SK-N-SH (cell line): ENCODE measurements at places on chromosomes 1 and 21. TPM values are rescaled to one million over a fixed set of nuclear protein-coding genes. Genes with fewer than 3 reads are reported as not detected.

- DNase-seq: no peak
These were observed 15.5 kb downstream of the LYPLAL1 start for GRCh38 chr1:219189021-219189824.

DNA sequence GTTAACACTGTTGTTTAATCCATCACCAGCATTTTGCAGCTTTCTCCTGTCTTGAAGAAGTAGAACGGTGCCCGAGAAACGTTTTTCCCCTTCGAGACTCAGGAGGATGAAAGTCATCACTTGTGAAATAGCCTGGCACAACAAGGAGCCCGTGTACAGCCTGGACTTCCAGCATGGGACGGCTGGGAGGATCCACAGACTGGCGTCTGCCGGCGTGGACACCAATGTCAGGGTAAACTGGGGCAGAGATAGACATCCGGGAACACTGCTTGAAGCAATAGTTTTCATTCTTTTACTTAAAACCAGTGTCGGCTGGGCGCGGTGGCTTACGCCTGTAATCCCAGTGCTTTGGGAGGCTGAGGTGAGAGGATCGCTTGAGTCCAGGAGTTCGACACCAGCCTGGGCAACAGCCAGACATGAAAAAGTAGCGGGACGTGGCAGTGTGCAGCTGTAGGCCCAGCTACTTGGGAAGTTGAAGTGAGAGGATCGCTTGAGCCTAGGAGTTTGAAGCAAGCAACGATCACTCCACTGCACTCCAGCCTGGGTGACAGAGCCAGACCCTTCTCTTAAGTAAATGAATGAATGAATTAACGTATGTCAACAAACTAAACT is 945 bp downstream of the CHAF1B start:
- DNase-seq: peak; percentile 28

DNA sequence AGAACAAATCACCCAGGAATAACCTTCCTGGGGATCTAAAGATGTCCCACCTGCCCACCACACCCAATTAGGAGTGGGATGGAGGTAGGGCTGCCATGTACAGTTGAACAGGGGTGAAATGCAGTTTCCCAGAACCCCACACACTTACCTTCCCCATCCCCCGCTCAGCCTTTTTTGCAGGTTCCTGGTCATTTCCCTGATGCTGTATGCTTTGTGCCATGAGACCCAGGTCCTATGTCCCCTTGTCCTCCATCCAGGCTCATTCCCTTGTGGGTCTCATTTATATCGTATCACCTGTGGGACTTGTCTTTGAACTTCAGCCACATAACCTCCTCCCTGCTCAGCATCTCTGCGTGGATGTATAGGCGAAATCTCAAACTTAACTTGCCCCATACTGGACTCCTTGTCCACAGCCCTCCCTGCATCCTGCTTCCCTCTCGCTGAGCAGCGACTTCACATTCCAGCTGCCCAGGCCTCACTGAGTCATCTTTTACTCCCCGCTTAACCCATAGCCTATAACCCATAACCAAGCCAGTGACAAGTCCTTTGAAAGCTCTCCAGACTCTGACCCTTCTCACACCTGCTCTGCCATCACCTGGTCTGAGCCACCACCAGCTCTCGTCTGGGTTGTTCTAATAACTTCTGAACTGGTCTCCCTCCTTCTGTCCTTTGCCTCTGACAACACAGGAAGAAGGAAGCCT is 4.7 kb downstream of the LDLRAD2 start:
- DNase-seq: no peak

GRCh38 chr1:222263791-222264190 is 284.1 kb downstream of the HHIPL2 start:
- DNase-seq: no peak

GRCh38 chr1:181577475-181577874 is 94.2 kb downstream of the CACNA1E start:
- DNase-seq: no peak

DNA sequence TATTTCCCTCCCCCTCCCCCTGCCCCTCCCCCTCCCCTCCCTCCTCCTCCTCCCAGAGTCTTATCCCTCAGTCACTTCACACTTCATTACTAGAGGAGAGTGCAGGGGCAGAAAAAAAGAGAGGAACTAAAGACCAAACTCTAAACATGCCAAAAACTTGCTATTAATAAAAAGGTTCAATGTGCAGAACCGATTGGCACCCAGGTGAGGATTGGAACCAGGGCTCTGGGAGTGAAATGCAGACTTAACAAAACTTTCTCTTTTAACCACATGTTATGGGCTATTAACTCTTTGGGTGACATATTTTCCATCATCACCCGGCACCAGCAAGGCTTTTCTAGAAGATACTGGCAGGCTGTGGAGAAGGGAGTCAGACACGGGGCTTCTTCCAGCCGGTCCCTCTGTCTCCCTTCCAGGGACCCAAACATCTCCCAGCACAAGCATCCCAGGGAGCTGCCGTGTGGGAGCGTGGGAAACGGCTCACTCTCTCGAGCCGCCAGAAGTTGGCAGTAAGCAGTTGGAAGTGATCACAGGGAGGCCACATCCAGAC is 13.6 kb downstream of the NID1 start:
- no peak for DNase-seq

GRCh38 chr1:210291081-210291764 is 37.5 kb upstream of the HHAT start:
- DNase-seq: peak; percentile 48

DNA sequence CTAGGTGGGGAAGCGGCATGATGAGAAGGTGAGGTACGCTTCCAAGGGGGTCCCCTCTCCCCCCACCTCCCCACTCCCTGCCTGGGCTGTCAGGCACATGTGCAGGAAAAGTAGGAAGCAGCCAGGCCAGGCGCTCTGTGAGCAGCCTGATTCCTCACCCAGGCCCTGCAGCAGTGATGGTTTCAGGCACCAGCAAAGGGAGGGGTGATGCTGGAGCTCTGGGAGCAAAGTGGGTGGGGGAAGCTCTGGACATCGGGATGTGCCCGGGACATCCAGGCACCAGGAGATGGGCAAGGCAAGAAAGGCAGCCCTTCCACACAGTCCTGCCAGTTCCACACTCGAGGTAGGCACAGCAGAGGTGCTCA is 106.1 kb downstream of the CRYAA start:
- peak; percentile 72 for DNase-seq

DNA sequence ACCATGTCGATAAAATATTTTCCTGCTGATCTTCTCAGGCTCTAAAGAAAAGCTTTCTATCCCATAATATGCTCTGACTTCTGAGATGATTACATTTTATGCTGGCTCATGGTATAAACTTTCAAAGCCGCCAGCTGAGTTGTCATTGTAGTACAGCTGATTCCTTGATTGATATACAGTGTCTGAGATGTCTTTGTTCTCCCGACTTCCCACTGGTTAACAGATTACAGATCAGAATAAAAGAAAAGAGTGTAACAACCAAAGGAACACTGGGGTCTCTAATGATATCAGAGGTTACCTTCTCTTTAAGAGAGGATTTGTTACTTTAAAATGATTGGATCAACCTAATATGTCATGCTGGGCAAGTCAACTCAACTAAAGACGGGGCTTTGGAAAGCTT is 485.4 kb upstream of the LRRC7 start:
- DNase-seq: no peak

The ALX3 gene
- not detected in 2 replicates for polyA plus RNA-seq

The FCGR1A gene
- not detected in 2 replicates for polyA plus RNA-seq

The INAVA gene
- 0.08 and 0.12 TPM in 2 replicates for polyA plus RNA-seq

The NCAM2 gene
- polyA plus RNA-seq: 2.1 and 4.1 TPM in 2 replicates

The CR1 gene
- not detected in 2 replicates for polyA plus RNA-seq
